ENCODE measurements at places on chromosomes 12 and 14.

- DNase-seq: no peak
Measured at GRCh38 chr12:6784761-6785160, 4.6 kb upstream of the CD4 start.

DNA sequence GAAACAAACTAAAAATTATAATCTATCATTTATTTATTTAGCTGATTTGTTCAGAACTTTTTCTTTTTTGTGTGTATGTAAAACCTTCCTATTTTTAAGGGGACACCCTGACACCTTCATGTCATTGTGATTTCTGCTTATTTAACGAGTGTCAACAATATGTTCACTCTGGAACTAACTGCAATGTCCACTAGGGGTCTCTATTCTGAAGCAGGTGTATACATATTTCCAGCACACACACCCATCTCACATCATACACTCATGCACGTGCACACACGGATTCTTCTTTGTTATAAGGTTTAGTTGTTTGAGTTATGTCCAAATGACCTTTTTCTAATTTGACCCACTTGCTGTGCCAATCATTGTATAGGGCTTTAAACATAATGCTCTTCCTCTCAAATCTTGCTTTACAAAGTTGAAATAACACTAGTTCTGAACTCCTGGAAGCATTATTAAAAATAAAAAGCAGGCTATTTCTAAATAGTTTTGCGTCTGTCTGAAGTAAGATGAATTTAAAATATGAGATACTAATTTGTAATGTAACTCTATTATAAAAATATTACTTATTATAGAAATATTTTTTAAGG lies 15.5 kb downstream of the E2F7 start:
- DNase-seq: no peak

- no peak for DNase-seq
Measured at GRCh38 chr12:47944685-47945340, 18.6 kb upstream of the TMEM106C start.

GRCh38 chr12:6214633-6215032 lies 14.4 kb downstream of the CD9 start:
- DNase-seq: no peak

GRCh38 chr12:532908-533565 lies 73.3 kb downstream of the B4GALNT3 start:
- DNase-seq: no peak

GRCh38 chr12:94095618-94096017 lies 52.8 kb upstream of the PLXNC1 start:
- DNase-seq: no peak

DNA sequence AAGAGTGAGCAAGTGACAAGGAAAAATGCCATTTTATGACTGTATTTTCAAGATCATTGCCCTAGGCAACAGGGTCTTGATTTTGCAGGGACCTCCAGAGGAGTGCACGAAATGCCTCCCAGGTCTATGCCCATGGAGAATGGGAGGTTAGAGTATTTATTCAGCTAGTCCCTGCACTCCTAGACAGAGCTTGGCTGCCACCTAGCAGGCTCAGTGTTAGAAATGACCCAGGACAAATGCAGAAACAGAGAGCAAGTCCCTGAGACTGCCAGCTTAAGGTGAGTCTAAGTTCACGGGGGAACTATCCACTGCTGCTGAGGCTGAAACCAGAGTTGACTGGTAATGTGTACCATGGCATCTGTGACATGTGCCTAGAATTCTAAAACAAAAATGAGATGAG lies 506.4 kb downstream of the MED13L start:
- no peak for DNase-seq

- no peak for DNase-seq
Measured at GRCh38 chr14:89775151-89775550, 179.4 kb downstream of the EFCAB11 start.

- DNase-seq: no peak
Measured at GRCh38 chr12:64691227-64691794, 67.9 kb downstream of the GNS start.

GRCh38 chr12:85273381-85274314 lies 6.4 kb upstream of the ALX1 start:
- DNase-seq: no peak

DNA sequence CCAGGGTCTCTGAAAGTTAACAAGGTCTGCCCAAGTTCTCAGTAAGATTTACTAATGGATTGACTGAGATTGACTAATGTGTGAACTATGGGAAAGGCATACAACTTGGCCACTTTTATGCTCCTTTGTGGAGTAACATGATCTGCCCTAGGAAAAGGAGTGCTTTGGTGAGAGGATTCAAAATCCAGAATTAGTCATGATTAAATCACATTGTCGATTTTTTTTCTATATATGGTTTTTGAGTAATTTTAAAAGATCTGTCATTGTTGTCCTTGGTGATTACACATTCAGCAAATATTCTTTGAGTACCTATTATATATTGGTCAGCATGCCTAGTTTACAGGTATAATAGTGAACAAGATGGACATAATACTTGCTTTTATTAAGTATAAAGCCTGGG lies 147.7 kb upstream of the SYT10 start:
- no peak for DNase-seq

DNA sequence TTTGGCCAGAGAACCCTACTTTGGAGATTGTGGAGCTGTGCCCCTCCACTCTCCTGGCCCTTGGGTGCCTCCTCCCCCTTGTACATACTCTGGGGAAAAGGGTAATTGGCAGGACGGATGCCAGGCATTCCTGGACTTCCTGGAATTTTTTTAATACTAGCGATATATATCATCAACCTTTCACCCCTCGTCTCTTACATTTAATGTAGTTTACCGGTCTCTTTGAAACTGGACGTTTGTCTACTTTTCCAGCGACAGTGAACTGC lies 767 bp upstream of the CRY1 start:
- DNase-seq: no peak

GRCh38 chr12:94649349-94650142 lies 811 bp downstream of the TMCC3 start:
- no peak for DNase-seq
